Skin of body (tissue), 3 donors: ENCODE measurements at places on chromosomes 4 and X. TPM values are rescaled to one million over a fixed set of nuclear protein-coding genes. Genes with fewer than 3 reads are reported as not detected.

MAGEE1 gene
- total RNA-seq, result 2.0 TPM

- DNase-seq, result no peak
Measured at GRCh38 chr4:185743722-185744487, 68.1 kb downstream of the SORBS2 start.

DNA sequence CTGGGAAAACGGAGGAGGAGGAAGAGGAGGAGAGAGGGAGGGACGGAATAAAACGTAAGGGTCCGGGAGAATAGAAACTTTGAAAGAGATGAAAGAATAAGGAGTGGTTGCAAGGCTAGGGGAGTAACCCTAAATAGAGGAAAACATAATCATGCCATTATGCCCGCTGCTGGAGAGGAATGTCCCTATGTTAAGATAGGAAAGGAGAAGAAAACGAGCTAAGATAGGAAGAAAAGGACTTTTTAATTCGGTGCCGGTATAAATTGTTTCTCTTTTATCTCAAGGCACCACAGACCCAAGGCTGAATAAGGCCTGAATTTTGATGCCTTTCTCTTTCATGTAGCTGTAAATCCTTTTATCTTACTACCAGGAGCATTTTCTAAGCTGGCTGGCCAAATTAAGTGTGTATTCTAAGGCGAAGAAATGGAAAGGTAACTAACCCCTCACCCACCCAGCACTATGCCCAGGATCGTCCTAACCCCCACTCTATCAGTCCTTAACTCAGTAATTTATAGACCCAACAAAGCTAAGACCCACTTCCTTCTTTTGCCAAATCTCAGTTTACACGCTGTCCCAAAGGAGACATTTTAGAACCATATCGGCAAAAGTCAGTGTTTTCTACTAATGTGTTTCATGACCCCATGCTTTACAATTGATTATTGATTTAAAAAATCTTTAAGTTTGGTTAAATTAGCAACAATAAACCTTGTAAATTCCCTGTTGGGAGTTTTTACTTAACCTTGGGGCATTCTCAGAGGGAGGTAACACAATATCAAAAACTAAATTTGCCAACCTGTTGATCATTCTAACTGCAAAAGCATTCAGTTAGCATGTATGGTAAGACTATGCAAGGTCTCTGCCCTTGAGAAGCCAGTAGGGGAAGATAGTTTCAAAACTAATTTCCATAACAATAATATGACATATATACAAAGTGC is 1.1 kb upstream of the CUL4B start:
- no peak for DNase-seq

PPP4R3C gene
- total RNA-seq, result not detected

RHOXF1 gene
- not detected for total RNA-seq

- no peak for DNase-seq
Measured at GRCh38 chrX:131762802-131763234, 218.9 kb downstream of the OR13H1 start.

GRCh38 chrX:64093761-64094160 is 111.7 kb downstream of the AMER1 start:
- DNase-seq, result no peak

DNA sequence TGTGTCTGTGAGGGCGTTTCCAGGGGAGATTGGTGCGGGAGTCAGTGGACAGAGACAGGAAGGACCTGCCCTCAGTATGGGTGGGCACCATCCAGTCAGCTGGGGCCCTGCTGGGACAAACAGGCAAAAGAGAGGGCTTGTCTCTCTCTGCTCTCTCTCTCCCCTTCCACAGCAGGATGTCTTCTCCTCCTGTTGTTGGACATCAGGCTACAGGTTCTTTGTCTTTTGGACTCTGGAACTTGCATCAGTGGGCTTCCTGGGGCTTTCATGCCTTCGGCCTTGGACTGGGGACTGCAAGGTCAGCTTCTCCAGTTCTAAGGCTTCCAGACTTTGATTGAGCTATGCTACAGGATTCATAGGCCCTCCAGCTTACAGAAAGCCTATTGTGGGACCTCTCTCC is 59.6 kb downstream of the ADGRA3 start:
- DNase-seq, result no peak

DNA sequence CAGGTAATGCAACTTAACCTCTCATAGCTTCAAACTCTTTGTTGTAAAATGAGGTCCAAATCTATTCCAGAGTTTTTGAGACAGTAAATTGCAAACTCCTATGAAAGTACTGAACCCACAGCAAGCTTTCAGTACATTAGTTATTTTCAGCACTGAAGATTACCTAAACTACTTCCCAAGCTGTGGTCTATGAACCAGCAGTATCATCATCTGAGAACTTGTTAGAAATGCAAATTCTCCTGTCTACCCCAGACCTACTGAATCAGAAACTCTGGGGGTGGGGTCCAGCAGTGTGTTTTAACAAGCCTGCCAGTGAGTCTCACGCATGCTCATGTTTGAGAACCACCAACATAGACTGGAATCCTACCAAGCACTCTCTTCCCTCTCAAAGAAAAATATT is 5.7 kb upstream of the CASP6 start:
- no peak for DNase-seq
